ENCODE measurements at places on chromosomes 11 and 22.

- DNase-seq, result no peak
These were observed 5.7 kb downstream of the TAF1D start for GRCh38 chr11:93735627-93736026.

GRCh38 chr11:24623121-24623520, 126.3 kb downstream of the LUZP2 start:
- no peak for DNase-seq

DNA sequence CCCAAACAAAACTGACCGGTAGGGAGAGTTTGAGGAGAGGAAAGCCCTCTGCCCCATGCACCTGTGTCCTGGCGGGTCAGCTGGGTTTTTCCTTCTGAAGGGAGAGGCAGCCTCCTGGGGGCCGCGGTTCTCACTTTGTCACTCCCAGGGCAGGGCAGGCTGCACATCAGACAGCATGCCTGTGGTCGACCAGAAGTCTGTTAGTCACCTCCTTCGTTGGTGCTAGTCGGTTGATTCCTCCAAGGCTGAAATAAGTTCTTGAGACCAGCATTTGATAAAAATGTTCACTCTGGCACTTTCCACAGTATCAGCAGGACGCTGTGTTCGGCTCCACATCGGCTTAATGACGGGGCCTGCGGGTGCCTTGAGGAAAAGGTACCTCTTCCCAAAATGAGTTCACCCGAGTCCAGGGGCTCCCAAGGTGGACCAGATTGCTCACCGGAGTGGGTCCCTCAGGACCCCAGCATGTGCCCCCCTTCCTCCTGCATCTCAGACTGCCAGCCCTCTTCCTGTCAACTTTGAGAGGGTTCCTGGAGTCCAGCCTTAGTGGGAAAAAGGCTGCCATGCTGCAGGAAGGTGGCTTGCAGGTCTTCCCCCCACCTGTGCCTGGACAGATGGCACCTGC, 373.7 kb upstream of the B3GAT1 start:
- no peak for DNase-seq

GRCh38 chr22:23673826-23674690, 16.8 kb upstream of the RGL4 start:
- no peak for DNase-seq

- DNase-seq, result no peak
These were observed 644 bp downstream of the SPTY2D1 start for GRCh38 chr11:18633256-18634139.

DNA sequence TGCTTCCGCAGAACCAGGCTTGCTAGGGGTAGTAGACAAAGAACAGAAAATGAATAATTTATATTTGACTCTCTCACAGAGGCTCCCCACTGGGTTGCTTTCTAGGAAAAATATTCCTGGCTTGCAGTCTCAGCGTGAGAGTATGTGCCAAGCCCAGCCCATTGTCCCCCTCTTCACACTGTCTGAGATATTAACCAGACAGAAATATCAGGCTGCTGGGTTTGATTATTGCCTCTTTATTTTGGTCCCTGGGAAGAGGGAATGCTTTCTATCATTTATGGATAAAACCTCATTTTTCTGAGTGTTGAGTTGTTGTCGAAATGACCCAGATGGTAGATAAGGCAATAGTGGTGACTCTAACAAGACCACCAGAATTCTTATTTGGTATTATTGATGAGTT, 367.9 kb downstream of the METTL15 start:
- no peak for DNase-seq

GRCh38 chr22:47333625-47334024, 571.2 kb downstream of the TBC1D22A start:
- no peak for DNase-seq
